Spinal cord (tissue), 10 donors: ENCODE measurements at places on chromosomes 12 and 14. TPM values are rescaled to one million over a fixed set of nuclear protein-coding genes. Genes with fewer than 3 reads are reported as not detected.

Gene PGF
- polyA plus RNA-seq = 13.5 TPM

Gene CEBPE
- not detected for polyA plus RNA-seq

- no peaks in the 10 kb centered on the region for H3K27me3 ChIP-seq
- H3K36me3 ChIP-seq = peaks cover 97% of the 10 kb centered on the region
- DNase-seq = peak; percentile 44
- H3K27ac ChIP-seq = no peak overlapping the region
These were observed 33.7 kb downstream of the RFLNA start for GRCh38 chr12:124328636-124329035.

Gene VDR
- polyA plus RNA-seq = 0.38 TPM

Gene ESPL1
- polyA plus RNA-seq = 6.0 TPM

- peaks cover 13% of the 10 kb centered on the region for H3K4me1 ChIP-seq
- H3K4me3 ChIP-seq = no peak overlapping the region
These were observed 152.3 kb downstream of the ZNF664 start for GRCh38 chr12:124125203-124125871.

- H3K4me1 ChIP-seq = peaks cover 8% of the 10 kb centered on the region
- DNase-seq = no peak
- H3K27ac ChIP-seq = no peak overlapping the region
- H3K27me3 ChIP-seq = no peaks in the 10 kb centered on the region
- no peak overlapping the region for H3K4me3 ChIP-seq
These were observed 72.7 kb downstream of the ESR2 start for GRCh38 chr14:64221391-64222003.

Gene KCNJ8
- polyA plus RNA-seq = 15.5 TPM

DNA sequence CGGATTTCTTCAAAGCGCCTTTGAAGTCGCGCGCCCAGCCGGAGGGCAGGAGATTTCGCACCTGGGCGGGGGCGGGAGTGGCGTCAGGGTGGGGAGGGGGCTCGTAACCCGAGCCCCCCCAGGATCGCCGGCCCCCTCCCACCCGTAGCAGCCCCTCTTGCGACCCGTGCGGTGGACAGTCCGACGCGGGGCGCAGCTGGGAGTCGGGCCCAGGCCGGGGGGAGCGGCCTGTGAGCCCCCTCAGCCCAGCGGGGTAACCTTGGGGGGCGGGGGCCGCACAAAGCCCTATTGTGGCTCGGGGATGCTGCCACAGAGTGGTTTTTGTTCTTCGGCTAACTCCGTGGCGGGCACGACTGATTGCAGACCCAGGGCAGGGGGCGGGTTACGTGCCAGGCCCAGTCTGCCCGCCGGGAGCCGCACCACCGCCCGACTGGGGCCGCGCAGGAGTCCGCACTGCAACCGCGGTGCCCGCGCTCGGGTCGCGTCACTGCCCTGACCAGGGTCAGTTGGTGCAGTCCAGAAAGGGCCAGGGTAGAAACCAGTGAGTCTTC lies 4.2 kb upstream of the AAAS start:
- peak overlapping the region; percentile 94 for H3K27ac ChIP-seq
- peaks cover 2% of the 10 kb centered on the region for H3K36me3 ChIP-seq
- H3K27me3 ChIP-seq = peaks cover 3% of the 10 kb centered on the region
- DNase-seq = no peak
- peaks cover 51% of the 10 kb centered on the region for H3K4me1 ChIP-seq

Gene CINP
- 46.2 TPM for polyA plus RNA-seq

- H3K4me1 ChIP-seq = peaks cover 4% of the 10 kb centered on the region
- H3K36me3 ChIP-seq = no peaks in the 10 kb centered on the region
- no peak overlapping the region for H3K4me3 ChIP-seq
- H3K27me3 ChIP-seq = no peaks in the 10 kb centered on the region
These were observed 111.0 kb upstream of the GSC start for GRCh38 chr14:94880876-94881275.

DNA sequence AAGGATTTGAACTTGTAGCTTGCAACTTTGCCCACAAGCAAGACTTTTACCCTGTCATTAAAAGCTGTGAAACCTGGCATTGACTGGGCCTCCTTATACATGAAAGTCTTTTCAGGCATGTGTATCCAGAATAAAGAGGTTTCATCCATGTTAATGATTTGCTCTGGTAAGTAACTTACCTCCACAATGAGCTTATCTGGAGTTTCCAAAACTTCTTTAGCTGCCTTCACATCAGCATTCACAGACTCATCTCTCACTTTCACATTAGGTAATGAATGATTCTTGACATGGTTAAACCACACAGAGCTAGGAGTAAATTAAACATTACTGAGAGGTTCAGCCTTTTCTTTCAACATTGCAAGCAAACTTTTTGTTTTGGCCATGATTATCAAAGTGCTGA lies 234.4 kb upstream of the CLEC14A start:
- H3K27me3 ChIP-seq = no peaks in the 10 kb centered on the region
- H3K27ac ChIP-seq = no peak overlapping the region
- H3K36me3 ChIP-seq = no peaks in the 10 kb centered on the region
- no peak for DNase-seq

DNA sequence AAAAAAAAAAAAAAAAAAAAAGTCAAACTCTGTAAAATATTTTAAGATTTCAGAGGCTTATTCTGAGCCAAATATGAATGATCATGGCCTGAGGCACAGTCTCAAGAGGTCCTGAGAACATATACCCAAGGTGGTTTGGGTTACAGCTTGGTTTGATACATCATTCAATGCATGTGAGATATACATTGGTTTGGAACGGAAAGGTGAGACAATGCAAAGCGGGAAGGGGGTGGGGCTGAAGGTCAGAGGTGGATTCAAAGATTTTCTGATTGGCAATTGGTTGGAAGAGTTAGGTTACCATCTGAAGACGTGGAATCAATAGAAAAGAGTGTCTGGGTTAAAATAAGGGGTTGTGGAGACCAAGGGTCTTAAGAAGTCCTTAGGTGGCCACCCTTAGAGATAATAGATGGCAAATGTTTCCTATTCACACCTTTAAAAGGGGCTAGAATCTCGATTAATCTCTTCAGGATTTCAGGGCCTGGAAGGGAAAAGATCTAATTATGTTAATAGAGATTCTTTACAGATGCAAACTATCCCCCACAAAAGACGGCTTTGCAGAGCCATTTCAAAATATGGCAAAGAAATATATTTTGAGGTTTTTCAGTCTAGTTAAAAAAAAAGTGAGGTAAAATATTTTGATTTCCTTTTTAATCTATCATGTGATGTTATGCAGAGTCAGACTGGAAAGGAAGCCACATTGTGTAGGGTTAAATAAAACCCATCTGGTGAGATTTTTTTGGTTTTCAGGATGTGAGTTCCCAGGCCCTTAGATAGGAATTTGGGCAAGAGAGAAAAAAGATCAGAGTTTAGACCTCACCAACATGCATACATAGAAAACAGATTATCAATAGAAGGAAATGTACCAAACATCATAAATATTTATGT lies 173.8 kb upstream of the CNOT2 start:
- H3K27ac ChIP-seq = no peak overlapping the region
- H3K4me3 ChIP-seq = no peak overlapping the region
- H3K36me3 ChIP-seq = no peaks in the 10 kb centered on the region
- DNase-seq = no peak

- H3K4me1 ChIP-seq = peaks cover 29% of the 10 kb centered on the region
- no peaks in the 10 kb centered on the region for H3K36me3 ChIP-seq
- DNase-seq = no peak
- H3K27ac ChIP-seq = peak overlapping the region; percentile 10
- H3K27me3 ChIP-seq = peaks cover 15% of the 10 kb centered on the region
These were observed 22.7 kb upstream of the KRT78 start for GRCh38 chr12:52871291-52872039.

GRCh38 chr14:90599339-90599738 lies 202.5 kb downstream of the CALM1 start:
- no peaks in the 10 kb centered on the region for H3K27me3 ChIP-seq
- H3K4me3 ChIP-seq = no peak overlapping the region
- no peak overlapping the region for H3K27ac ChIP-seq
- no peak for DNase-seq
- H3K36me3 ChIP-seq = no peaks in the 10 kb centered on the region
- H3K4me1 ChIP-seq = peaks cover 6% of the 10 kb centered on the region

Gene KCNH3
- polyA plus RNA-seq = 10.6 TPM

- peaks cover 10% of the 10 kb centered on the region for H3K4me1 ChIP-seq
- no peak for DNase-seq
These were observed 110.6 kb upstream of the PRMT8 start for GRCh38 chr12:3380200-3381043.

DNA sequence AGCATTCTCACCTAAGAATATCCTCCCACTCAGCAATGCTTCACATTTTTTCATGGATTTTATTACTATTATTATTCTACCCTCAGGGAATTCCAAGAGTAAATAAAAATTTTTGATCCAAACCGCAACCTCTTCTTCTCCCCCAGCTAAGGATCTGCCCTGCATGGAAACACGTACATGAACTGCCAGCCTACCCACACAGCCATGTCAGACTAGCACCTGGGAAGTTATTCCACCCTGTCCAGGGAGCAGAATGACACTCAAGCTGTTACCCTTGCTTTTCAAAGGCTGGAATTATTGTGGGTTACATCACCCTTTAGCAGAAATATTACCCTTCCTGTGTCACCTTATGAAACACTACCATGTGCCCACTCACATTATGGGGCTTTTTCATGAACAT lies 227.3 kb upstream of the USP15 start:
- no peaks in the 10 kb centered on the region for H3K27me3 ChIP-seq
- no peak overlapping the region for H3K27ac ChIP-seq
- H3K36me3 ChIP-seq = no peaks in the 10 kb centered on the region
- no peak overlapping the region for H3K4me3 ChIP-seq
- no peak for DNase-seq
- no peaks in the 10 kb centered on the region for H3K4me1 ChIP-seq

DNA sequence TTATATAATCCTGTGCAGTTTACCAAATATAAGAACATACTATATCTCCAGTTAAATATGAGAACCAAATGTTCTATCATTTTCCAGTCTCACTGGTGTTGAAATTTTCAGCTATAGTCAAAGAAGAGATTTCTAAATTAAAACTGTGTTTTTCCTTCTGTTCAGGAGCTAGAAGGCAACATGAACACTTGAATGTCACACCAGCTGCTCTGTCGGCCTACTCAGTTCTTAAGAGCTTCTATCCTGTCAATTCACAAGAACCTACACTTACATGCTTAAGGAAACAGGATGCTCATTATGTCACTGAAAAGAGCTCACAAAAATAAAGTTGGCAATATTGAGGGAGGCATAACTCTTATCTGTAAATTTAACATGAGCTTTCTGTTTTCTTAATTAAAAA lies 43.1 kb downstream of the ATP2B1 start:
- no peaks in the 10 kb centered on the region for H3K36me3 ChIP-seq
- no peaks in the 10 kb centered on the region for H3K4me1 ChIP-seq
- no peak overlapping the region for H3K27ac ChIP-seq

DNA sequence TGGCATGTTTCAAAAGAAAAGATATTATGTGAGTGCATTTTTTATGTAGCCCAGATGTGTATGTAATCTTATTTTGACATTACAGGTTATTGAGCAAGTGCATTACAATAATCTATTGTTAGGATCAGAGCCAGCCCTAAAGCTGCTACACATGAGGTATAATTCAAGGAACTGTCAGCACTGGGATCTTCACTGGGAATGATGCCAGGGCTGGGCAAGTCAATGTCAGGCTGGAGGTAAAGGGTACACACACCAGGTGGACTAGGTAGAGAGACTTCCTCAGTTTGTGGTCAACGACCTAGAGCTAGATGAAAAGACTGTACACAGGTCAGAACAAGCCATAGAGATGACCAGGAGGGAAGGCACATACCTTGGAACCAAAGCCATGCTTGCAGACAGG lies 15.4 kb downstream of the TRIM9 start:
- peak; percentile 38 for DNase-seq
- no peaks in the 10 kb centered on the region for H3K4me1 ChIP-seq
- H3K27me3 ChIP-seq = no peaks in the 10 kb centered on the region
- no peak overlapping the region for H3K4me3 ChIP-seq

GRCh38 chr12:39805651-39806050 lies 186.0 kb upstream of the ABCD2 start:
- DNase-seq = no peak
- H3K27me3 ChIP-seq = no peaks in the 10 kb centered on the region
- H3K4me1 ChIP-seq = no peaks in the 10 kb centered on the region
- H3K36me3 ChIP-seq = no peaks in the 10 kb centered on the region

- H3K4me1 ChIP-seq = no peaks in the 10 kb centered on the region
- no peak overlapping the region for H3K4me3 ChIP-seq
- no peak for DNase-seq
- no peaks in the 10 kb centered on the region for H3K27me3 ChIP-seq
These were observed 52.7 kb upstream of the NR2C1 start for GRCh38 chr12:95126076-95126475.

Gene GUCY2C
- 0.16 TPM for polyA plus RNA-seq

Gene MAP1LC3B2
- 18.2 TPM for polyA plus RNA-seq

DNA sequence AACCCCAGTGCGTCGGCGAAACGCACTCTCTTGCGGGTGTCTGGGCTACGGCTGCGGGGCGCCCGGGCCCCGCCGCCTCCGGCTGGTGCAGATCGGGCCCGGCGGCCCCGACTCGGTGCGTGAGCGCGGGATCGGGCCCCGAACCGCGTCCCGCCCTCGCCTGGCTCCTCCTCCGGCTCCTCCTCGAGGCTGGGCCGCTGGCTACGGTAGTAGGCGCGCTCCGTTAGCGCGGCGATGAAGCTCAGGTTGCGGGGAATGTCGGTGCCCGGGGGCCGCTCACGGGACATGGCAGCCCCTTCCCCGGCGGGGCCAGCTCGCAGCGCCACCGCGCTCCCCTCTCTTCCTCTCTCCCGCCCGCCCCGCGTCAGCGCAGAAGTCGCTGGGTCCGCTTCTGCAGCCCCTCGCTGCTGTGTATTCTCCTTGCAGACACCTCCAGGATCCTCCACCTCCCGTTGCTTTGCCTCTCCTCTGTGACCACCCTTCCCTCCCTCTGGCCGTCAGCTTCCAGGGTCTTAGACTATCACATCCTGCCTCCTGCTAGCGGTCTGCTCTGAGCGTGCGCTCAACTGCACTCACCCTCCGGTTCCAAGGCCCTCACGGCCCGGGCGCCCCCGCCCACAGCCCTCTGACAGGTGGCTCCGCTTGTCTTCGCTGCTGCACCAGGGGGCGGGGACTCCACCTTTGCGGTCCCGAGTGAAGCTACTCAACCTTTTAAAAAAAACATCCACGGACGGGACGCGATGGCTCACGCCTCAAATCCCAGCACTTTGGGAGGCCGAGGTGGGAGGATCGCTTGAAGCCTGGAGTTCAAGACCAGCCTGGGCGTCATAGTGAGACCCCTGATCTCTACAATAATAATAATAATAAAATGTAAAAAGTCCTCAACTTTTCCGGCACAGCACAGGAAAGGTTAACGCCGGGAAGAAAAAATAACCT lies at the start of gene PPP1R3E:
Gene PPP1R3E, minus strand, starts transcription at position 570 of the 936 bp plus-strand sequence. Its CDS starts 283 bp downstream, at position 287.
- H3K27me3 ChIP-seq = no peaks in the 10 kb centered on the region
- DNase-seq = no peak
- peaks cover 11% of the 10 kb centered on the region for H3K36me3 ChIP-seq
- H3K27ac ChIP-seq = peak within 1 kb of the TSS; percentile 98

DNA sequence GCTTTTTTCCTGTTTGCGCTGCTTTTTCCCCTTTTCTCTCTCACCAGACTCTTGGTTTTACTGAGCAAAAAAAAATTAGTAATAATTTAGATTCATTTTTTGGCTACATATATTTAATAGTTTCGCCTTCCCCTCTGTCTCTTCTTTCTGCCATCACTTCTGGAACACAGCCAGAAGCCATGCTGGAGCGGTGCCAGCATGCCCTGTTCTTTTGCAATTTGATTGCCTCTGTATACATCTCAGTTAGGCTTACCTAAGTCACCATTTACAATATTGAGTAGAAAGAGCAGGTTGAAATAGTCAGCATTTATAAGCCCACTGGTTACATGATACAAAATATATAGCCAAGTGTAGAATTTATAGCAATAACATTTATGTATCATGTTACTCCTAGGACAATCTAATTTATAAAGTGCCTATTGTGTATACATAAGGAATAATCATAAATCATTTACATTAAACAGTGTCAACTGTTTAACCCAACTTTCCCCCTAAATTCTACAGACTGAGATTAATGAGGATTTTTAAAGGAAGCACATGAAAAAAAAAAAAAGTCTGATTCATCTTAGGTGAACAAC lies 413.8 kb upstream of the SOX5 start:
- H3K27ac ChIP-seq = no peak overlapping the region
- DNase-seq = no peak
- H3K36me3 ChIP-seq = no peaks in the 10 kb centered on the region
- H3K27me3 ChIP-seq = no peaks in the 10 kb centered on the region
- H3K4me1 ChIP-seq = no peaks in the 10 kb centered on the region
